ENCODE measurements at places on chromosomes 11 and 22.

- no peak for DNase-seq
Measured at GRCh38 chr22:44793506-44794172, 41.3 kb downstream of the ARHGAP8 start.

DNA sequence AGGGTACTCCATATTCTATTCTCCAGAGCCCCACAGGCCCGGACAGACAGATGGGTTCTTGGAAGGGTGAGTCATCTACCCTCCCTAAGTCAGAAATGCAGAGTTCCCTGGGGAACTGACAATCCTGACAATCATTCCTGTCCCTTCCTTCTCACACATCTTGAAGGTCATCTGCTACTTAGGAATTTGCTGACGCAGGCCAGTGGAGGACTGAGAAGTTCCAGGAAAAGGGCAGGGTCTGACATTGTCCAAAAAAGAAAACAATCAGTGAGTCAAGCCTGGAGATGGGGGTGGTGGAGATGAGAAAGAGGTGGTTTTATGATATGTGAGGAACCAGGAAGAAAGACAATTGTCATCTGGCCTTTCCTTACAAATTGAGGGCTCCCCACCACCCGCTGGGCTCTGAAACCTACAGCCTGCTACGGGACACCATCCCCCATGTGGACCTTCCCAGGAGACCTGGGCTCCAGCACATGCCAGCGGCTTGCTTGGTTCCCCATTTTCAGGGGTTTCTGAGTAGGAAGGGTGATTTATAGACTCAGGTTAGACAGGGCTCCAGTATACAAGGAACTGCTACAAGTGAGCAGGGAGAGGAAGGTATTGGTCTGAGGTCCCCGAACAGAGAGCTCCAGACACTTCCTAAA is 12.9 kb downstream of the CD59 start:
- DNase-seq = no peak

DNA sequence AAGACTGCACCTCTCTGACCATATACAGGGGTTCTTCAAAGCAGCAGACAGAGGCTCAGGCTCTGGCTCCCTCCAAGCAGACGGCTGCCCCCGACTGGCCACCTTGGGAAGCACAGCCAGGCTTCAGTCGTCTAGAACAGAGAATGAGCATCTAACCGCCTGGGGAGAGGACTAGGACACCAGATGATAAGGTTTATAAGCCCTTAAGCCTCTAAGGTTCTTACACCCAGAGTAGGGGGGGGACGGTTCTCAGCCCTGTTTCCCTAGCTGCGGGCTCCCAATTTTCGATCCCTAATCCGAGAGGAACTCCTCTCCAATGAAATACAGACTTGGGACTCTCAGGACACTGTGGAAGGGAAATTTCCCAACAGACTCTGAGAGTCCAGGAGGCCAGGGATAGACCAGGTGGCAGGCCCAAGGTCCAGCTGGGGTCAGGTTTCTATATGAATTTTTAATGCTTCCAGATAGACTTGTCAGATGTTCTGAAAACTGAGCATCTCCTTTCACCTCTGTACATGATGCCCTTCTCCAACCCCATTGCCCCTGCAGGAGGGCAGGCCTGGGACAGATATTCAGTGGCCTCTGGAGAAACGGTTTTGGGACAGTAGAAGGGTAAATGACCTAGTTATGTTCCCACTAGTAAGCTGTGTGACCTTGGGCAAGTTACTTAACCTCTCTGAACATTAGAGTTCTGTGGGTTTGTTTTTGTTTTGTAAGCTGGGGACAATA is 20.2 kb downstream of the RTN4RL2 start:
- peak; percentile 62 for DNase-seq

- DNase-seq = no peak
Measured at GRCh38 chr11:20025332-20025840, 134.9 kb downstream of the DBX1 start.

GRCh38 chr22:29798318-29798717 is 31.1 kb downstream of the UQCR10 start:
- no peak for DNase-seq

GRCh38 chr11:131235328-131236298 is 134.8 kb upstream of the NTM start:
- DNase-seq = no peak

DNA sequence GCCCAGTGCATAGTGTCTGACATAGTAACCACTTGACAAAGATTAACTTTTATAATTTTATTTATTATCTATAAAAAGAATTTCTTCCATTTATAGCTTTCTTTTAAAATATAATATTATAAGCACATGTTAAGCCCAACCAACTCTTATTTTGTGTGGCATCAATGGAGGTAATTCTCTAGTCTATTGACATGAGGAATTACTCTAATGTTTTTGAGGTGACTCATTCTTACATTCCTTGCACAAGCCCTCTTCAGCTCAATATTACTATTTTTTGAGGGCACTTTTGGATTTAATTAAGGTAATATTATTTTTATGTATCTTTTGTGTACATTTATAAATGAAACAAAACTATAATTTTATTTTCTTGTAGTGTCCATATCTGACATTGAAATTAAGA is 59.6 kb downstream of the AASDHPPT start:
- DNase-seq = no peak

DNA sequence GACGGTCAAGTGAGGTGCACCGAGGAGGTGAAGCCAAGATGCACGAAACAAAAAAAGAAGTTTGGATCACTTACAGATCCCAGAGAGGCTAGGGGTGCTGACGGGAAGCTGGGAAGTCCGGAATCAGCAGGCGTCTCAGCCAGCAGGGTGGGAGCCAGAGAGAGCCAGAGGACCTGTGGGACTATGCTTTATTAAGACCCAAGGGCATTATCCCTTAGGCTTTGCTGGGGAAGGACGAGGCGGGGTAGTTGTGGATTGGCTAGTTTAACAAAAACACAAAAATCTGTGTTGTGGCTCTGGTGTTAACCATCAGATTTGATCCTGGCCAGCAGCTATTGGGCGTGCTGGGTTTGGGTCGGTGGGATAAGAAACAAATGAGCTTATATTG is 427.1 kb downstream of the DYNC2H1 start:
- no peak for DNase-seq

DNA sequence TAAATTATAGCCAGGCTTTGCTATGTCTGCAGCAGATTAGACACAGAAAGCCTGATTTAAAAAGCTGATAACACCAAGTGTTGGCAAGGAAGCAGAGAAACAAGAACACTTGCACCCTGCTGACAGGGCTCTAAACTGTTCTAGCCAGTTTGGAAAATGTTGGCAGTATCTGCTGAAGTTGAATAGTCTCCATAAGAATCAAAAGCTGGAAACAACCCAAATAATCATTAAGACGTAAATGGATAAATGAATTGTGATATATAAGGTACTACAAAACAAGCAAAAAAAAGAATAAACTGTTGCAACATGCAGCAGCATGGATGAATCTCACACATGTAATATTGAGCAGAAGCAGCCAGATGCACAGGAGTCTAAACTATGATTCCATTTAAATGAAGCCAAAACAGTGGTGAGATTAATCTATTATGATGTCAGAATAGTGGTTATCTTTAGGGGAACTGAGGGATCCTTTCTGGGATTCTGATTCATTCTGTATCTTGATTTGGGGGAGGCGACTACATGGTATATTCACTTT is 40.4 kb upstream of the ADORA2A start:
- no peak for DNase-seq

DNA sequence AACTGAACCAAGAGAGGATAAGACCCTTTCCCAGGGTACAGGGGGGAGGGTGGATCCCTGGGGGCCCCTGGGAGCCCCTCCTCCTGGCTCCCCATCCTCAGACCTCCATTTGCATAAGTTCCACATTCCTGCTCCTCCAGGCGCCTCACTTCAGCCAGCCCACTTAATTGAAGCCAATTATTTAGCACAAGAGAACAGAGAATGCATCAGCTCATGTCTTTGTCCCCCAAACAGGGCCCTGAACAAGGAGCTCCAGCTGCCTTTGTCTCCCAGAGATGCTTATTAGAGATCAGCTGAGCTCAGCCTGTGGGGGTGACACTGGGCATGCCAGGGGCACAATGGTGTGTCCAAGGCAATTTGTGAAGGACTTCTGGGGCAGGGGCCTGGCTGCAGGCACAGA is 89.9 kb upstream of the PRDM11 start:
- no peak for DNase-seq

GRCh38 chr11:108220721-108221336 is 1.6 kb downstream of the NPAT start:
- no peak for DNase-seq

- DNase-seq = no peak
Measured at GRCh38 chr22:33455036-33455435, 396.9 kb upstream of the SYN3 start.

- no peak for DNase-seq
Measured at GRCh38 chr22:39142088-39142680, 10.3 kb downstream of the CBX7 start.

GRCh38 chr11:114053406-114053805 is 6.1 kb upstream of the ZBTB16 start:
- DNase-seq = no peak

DNA sequence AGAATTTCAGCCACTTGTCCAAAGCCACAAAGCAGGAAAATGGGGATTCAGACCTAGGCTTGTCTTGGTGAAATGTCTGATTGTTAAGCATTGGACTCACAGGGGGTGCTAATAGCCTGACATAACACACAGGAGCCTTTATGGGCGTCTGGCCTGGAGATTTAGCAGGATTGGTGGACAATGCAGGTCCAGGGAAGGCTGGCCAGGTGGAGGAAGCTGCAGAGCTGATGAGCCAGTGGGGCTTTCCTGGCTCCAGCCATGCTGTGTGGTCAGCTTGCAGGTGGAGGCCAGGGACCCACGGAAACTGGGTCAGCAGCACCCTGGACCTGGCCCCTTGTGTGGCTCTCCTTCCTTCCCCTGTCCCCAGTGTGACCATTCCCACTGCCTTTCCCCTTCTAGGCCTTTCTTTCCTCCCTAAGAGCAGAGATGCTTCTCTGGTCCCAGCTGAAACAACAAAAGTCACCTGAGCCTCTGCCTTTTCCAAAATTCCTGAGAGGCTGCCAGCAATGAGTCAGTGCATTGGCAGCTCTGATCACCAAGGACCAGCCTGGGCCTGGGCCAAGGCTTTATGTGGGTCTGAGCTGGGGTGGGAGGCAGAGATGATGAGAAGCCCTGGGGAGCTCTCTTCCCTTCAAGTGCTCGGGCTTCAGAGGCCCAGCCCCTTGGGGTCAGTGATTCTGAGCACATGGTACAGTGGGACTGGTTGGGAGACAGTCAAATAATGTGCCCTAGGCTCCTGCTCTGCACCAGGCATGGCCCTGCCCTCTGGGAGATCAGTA is 85.2 kb downstream of the CCDC81 start:
- DNase-seq = no peak

GRCh38 chr11:38438091-38438490 is 1840.1 kb upstream of the RAG2 start:
- DNase-seq = no peak

DNA sequence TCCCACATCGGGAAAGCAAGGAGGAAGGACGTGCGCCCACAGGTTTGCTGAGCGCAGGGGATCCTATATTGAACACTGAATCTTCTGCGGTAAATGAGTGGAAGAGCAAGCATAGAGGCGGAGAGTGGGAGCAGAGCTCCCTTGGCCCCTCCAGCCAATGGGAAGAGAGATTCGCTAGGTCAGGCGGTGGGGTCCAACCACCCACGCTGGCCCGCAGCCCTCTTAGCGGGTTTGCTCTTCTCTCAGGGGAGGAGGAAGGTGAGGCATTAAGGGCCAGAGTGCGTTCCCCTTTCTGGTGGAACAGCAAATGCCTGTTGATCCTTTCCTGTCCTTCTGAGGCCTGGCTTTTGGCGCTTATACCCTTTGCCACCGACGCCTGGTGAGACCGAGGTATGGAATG is 10.6 kb downstream of the NLRP14 start:
- no peak for DNase-seq

DNA sequence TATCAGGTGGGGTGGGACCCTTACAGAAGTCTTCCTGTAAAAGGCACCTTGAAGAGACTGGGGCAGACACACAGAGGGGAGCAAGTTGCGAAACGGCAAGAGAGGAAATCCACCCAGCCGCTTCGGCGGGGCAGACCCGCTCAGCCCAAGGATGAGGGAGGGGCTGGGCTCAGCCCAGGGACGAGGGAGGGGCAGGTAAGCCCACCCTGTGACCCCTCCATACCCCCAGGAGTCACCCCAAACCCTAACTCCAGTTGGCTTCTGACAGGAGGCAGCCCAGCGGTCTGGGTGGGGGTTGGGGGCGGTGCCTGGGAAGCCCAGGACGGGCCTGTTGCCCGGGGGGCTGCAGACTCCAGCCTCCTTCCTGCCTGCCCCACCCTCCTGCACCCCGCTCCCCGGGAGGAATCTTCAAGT is 965 bp downstream of the OSBPL5 start:
- DNase-seq = no peak

- DNase-seq = no peak
Measured at GRCh38 chr11:90512846-90513245, 290.0 kb upstream of the CHORDC1 start.

- DNase-seq = no peak
Measured at GRCh38 chr22:21032037-21032867, at the start of gene SLC7A4. Gene SLC7A4, minus strand, starts transcription at chr22:21032561. Its CDS starts 749 bp downstream, at chr22:21031812.

- DNase-seq = no peak
Measured at GRCh38 chr11:115377882-115378296, 126.3 kb downstream of the CADM1 start.

DNA sequence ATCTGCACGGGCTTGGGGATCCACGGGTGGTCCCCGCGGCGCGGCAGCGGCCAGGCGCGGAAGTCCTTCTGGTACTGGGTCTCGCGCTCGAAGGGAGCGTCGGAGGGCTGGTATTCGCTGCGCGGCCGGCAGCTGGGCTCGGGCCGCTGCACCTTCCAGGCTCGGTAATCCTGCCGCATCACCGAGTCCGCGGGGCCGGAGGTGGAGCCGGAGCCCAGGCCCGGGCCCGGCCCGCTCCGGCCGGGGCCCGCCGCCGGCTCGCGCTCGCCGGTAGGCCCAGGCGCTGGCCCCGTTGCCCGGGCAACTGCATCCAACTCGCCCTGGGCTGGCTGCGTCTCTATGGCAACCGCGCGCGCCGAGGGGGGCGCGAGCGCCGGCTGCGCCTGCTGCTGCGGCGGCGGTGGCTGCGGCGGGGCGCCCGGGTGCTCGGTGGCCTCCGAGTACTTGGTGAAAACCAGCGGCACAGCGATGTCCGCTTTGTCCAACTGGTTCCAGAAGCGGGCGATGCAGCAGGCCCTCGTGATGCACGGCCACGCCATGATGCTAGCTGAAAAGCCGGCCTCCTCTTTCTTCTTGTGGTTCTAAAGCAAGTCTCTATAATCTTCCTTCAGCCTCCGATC is 897 bp downstream of the MAP6 start:
- no peak for DNase-seq

DNA sequence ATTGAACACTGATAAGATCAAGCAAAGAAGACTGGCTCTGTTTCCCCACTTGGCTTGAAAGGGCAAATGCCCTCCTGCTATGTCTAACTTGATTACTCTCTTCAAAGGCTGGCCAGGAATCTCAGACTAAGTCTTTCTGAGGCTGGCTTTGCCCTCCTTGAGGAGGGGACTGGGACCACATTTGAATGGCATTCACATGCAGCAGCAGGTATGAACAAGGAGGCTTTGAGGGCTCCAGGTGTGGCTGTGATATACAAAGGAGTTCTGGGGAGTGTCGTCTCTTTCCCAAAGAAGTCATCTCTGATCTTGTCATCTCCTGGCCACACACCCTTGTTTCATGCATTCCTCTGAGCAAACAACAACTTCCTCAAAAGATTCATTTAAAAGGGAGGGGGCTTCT is 130.8 kb downstream of the ARL14EP start:
- DNase-seq = no peak

- DNase-seq = no peak
Measured at GRCh38 chr11:58292017-58292416, 24.0 kb upstream of the OR10W1 start.
